ENCODE measurements at places on chromosomes 16 and 17.

DNA sequence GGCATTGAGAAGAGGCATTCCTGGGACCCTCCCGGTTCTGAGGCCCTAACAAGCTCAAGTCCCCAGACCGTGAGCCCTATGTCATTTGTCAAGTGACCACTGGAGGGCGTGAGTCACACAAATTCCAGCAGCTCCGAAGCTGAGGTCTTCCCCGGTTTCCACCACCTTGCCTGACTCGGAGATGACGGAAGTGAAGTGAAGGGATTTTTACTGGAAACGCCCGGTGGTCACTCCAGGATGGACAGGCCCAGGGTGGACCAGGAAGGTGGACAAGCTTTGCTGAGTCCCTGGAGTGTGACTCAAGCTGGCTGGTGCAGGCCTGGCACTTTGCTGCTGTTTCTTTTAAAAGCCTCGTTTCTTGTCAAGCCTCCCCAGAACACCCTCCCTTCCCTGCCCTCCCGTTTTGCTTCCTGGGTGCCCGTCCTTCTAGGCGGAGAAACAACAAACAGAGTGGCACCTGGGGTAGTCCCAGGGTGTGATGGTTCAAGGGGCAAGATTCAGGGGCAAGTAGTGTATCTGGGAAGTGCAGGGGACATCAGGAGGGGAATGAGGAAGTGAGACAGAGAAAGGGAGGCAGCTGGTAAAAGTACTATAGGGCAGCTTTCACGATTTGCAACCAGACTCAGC is 5.3 kb upstream of the NOS2 start:
- no peak overlapping the region for H3K27ac ChIP-seq
- H3K4me1 ChIP-seq = peaks cover 24% of the 10 kb centered on the region
- no peaks in the 10 kb centered on the region for H3K36me3 ChIP-seq
- peaks cover 28% of the 10 kb centered on the region for H3K27me3 ChIP-seq

GRCh38 chr17:57261084-57261461 is 4.8 kb downstream of the MSI2 start:
- H3K27ac ChIP-seq = peak overlapping the region; percentile 18
- peaks cover 81% of the 10 kb centered on the region for H3K4me1 ChIP-seq
- peak overlapping the region; percentile 98 for H3K4me3 ChIP-seq
- no peaks in the 10 kb centered on the region for H3K27me3 ChIP-seq
- DNase-seq = no peak
- H3K36me3 ChIP-seq = peaks cover 60% of the 10 kb centered on the region

GRCh38 chr16:19840524-19841110 is 44.0 kb downstream of the GPRC5B start:
- peaks cover 11% of the 10 kb centered on the region for H3K36me3 ChIP-seq
- DNase-seq = no peak
- H3K4me1 ChIP-seq = peaks cover 36% of the 10 kb centered on the region
- no peaks in the 10 kb centered on the region for H3K27me3 ChIP-seq

DNA sequence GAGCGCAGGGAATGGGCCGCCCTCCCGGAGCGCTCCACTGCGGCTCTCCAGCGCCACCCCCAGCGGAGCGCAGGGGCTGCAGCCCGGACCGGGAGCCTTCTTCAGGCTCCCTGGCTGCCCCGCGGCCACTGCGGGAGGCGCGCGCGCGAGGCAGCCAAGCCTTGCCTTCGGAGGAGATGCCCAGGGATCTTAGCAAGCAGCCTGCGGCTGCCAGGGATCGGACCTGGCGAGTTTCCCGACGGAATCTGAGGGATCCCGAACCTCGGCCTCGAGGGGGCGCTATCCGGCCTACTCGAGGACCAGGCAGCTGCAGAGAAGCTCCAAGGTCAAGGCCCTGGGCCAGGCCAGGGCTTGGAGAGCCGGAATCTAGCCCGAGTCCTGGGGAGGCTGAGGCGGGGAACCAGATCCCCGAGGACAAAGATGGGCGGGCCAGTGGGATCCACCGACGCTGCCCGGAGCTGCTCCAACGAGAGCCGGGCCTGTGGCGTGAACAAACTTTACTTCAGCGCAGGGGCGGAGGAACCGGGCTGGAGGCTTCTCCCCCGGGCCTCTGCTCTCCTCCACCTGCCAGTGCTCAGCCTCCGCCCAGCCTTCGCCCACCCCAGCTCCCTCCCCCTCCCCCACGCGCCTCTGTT is at the start of gene IRX6:
IRX6 (plus strand) TSS at position 567 of the 635 bp plus-strand sequence. CDS start 889 bp downstream, outside the sequence.
- peak within 1 kb of the TSS; percentile 80 for H3K4me3 ChIP-seq
- H3K27me3 ChIP-seq = peaks cover 98% of the 10 kb centered on the region
- peaks cover 14% of the 10 kb centered on the region for H3K4me1 ChIP-seq
- H3K36me3 ChIP-seq = no peaks in the 10 kb centered on the region
- peak; percentile 76 for DNase-seq
- no peak within 1 kb of the TSS for H3K27ac ChIP-seq

GRCh38 chr17:61478790-61479492 is 26.7 kb downstream of the TBX4 start:
- H3K27me3 ChIP-seq = peaks cover 42% of the 10 kb centered on the region
- H3K36me3 ChIP-seq = no peaks in the 10 kb centered on the region
- no peak overlapping the region for H3K27ac ChIP-seq

GRCh38 chr17:80272366-80272765 is 11.7 kb downstream of the RNF213 start:
- no peak overlapping the region for H3K4me3 ChIP-seq
- H3K27me3 ChIP-seq = peaks cover 3% of the 10 kb centered on the region
- H3K36me3 ChIP-seq = peaks cover 9% of the 10 kb centered on the region
- no peak overlapping the region for H3K27ac ChIP-seq
- DNase-seq = no peak
- peaks cover 8% of the 10 kb centered on the region for H3K4me1 ChIP-seq

- H3K4me3 ChIP-seq = no peak overlapping the region
- peaks cover 37% of the 10 kb centered on the region for H3K27me3 ChIP-seq
- H3K4me1 ChIP-seq = peaks cover 75% of the 10 kb centered on the region
- no peaks in the 10 kb centered on the region for H3K36me3 ChIP-seq
- DNase-seq = no peak
These were observed 5.1 kb downstream of the RAB37 start for GRCh38 chr17:74742153-74742515.

DNA sequence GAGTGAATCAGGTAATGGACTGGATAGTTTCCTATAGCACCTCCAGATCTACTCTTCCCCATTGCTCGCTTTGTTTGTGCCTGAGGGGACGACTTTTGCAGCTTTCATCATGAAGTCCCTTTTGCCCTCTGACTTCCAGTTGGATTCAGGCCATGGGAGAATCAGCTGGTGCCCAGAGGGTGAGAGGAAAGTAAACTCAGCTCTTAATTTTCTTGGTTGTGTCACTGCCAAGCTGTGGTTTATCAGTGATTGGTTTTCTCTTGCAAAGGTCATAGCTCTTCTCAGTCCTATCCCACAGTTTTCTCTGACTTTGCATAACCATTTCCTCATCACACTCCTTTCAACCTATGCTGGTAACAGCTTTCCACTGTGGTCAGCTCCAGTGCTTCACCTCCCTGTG is 200.1 kb downstream of the KCNJ2 start:
- H3K27me3 ChIP-seq = no peaks in the 10 kb centered on the region
- H3K27ac ChIP-seq = no peak overlapping the region
- peaks cover 20% of the 10 kb centered on the region for H3K4me1 ChIP-seq

DNA sequence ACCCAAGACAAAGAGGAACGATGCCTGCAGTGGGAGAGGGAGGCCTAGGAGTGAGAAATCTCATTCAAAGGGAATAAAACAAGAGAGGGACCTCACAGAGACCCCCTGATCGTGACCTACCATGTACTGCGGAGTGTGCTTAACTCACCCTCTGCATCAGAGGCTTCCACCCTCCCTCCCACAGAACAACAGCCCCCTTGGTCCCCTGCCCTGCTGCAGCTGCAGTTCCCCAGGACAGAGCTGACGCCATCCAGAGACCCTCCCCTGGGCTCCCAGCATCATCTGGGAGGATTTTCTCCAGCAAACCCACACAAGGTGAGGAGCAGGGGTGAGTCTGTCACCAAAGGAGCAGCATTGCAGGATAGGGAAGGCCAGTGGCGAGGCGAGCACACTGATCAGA is 39.8 kb downstream of the TLE7 start:
- no peak overlapping the region for H3K27ac ChIP-seq
- no peak overlapping the region for H3K4me3 ChIP-seq
- H3K4me1 ChIP-seq = peaks cover 17% of the 10 kb centered on the region
- no peak for DNase-seq

- no peak overlapping the region for H3K27ac ChIP-seq
- H3K27me3 ChIP-seq = peaks cover 37% of the 10 kb centered on the region
- H3K4me1 ChIP-seq = peaks cover 20% of the 10 kb centered on the region
- H3K4me3 ChIP-seq = no peak overlapping the region
These were observed 28.0 kb downstream of the PIK3R6 start for GRCh38 chr17:8839410-8839935.

DNA sequence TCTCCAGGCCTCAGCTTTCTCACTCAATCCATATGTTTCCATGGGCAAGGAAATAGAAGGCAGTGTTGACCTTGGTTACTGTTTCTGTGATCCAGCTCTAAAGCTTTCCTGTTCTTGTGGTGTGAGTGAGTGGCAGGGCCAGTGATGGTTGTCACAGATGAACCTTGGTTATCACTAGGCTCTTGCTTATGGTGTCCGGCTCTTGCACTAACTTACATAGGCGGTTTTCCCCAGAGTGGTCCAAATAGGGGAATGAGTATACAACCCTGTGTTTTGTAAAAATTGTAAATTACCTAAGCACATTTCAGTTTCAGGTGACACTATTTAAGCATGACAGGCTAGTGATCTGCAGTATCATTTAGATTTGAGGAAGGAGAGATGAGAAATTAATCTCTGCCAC is 6.8 kb downstream of the MFSD11 start:
- peaks cover 17% of the 10 kb centered on the region for H3K4me1 ChIP-seq
- peaks cover 2% of the 10 kb centered on the region for H3K27me3 ChIP-seq
- no peak overlapping the region for H3K27ac ChIP-seq
- H3K4me3 ChIP-seq = no peak overlapping the region
- peaks cover 80% of the 10 kb centered on the region for H3K36me3 ChIP-seq

- H3K36me3 ChIP-seq = no peaks in the 10 kb centered on the region
- H3K27me3 ChIP-seq = peaks cover 8% of the 10 kb centered on the region
- no peak overlapping the region for H3K4me3 ChIP-seq
- H3K4me1 ChIP-seq = no peaks in the 10 kb centered on the region
- no peak overlapping the region for H3K27ac ChIP-seq
- DNase-seq = no peak
These were observed 101.9 kb upstream of the HSBP1 start for GRCh38 chr16:83705856-83706255.

DNA sequence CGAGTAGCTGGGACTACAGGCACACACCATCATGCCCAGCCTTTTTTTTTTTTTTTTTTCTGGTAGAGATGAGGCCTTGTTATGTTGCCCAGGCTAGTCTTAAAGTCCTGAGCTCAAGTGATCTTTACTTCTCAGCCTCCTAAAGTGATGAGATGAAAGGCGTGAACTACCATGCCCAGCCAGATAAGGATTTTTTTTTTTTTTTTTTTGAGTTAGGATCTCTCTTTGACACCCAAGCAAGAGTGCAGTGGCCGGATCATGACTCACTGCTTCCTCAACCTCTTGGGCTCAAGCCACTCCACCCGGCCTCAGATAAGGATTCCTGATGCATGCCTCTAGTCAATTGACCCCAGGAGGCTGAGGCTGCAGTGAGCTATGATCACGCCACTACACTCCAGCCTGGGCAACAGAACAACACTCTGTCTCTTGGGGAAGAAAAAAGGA is 11.2 kb upstream of the PLEKHG4 start:
- no peaks in the 10 kb centered on the region for H3K36me3 ChIP-seq
- no peak overlapping the region for H3K4me3 ChIP-seq
- H3K27ac ChIP-seq = no peak overlapping the region
- H3K4me1 ChIP-seq = no peaks in the 10 kb centered on the region

DNA sequence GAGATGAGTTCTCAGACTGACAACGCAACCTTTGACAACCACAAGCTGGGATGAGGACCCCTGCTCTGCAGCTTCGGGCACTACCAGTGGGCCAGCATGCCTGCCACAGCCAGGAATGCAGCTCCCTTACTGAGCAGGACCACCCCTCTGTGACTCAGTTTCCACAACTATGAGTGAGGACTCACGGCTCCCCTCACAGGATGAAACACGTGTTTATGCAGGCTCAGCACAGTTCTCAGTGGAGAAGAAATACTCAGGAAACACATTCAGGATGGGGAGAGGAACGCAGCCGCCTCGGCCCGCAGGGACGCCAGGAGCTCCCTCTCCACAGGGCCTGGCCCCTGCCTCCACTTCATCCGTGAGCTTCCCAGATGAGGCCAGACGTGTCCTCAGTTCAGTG is 14.1 kb downstream of the DNASE1 start:
- H3K27ac ChIP-seq = no peak overlapping the region
- H3K36me3 ChIP-seq = peaks cover 67% of the 10 kb centered on the region
- H3K27me3 ChIP-seq = no peaks in the 10 kb centered on the region

DNA sequence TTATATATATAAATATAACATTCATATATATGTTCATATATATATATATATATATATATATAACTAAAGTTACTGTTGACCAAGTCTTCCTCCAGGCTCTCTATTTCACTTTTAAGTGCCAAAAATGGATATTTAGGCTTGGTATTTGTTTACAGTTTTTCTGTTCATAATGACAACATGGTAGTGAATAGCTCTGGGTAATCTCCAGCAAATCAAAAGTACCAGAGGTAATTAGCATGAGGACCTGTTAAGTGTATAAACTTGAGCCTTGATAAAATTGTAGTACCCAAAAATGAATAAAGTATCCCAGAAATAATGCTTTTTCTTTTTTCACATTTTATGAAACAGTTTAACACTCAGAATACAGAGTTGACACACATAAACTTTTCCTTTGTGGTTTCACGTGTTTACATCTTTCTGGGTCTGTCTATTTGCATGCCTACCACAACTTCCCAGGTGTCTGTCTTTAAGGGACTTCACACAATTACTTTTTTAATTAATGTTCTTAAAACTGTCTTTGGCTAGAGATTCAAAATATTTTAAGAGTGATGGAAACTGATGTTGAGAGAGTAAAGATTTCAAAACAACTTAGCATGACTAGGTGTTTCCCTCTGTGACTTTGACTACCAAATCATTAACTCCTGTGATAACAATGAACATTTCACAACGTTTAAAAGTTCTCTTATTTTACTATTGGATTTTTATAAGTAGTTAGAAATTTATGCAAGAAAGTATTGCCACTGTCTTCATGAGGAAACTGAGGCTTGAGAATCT is 47.9 kb downstream of the RABEP1 start:
- no peak overlapping the region for H3K4me3 ChIP-seq
- peaks cover 32% of the 10 kb centered on the region for H3K36me3 ChIP-seq
- H3K4me1 ChIP-seq = no peaks in the 10 kb centered on the region
- no peak for DNase-seq
